ENCODE measurements at places on chromosomes 3 and 15. TPM values are rescaled to one million over a fixed set of nuclear protein-coding genes. Genes with fewer than 3 reads are reported as not detected.

CASR gene
- not detected for total RNA-seq

LRRC2 gene
- total RNA-seq: 0.36 TPM

- DNase-seq: no peak
Measured at GRCh38 chr15:72797834-72798233, 14.3 kb upstream of the ADPGK start.

- peak; percentile 65 for DNase-seq
Measured at GRCh38 chr3:60025096-60026050, 975.5 kb upstream of the CFAP20DC start.

- DNase-seq: peak; percentile 68
Measured at GRCh38 chr3:193702967-193703366, 110.0 kb downstream of the OPA1 start.

- DNase-seq: no peak
Measured at GRCh38 chr3:104887619-104888018, 479.1 kb upstream of the ALCAM start.

DNA sequence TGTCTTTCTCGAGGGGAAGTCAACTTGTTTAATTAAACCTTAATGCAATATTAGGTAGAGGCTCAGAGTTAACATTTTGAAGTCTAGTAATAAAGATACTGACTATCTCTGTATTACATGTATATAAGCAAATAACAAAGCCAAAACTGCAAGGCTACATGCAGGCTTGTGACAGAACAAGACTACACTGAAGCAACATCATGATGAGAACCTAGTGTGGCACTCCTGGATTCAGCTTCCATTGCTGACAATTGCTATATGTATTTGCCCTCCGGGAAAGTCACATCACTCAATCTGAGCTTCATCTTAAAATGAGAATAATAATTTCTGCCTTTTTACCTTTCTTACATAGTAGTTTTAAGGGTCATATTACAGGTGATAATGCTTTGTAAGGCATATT is 15.6 kb upstream of the IL1RAP start:
- DNase-seq: no peak

- no peak for DNase-seq
Measured at GRCh38 chr3:32432711-32433530, 41.3 kb downstream of the CMTM7 start.
